ENCODE measurements at places on chromosomes 3 and 15. TPM values are rescaled to one million over a fixed set of nuclear protein-coding genes. Genes with fewer than 3 reads are reported as not detected.

Gene IL12A
- 7.8 TPM for total RNA-seq

Gene LMAN1L
- total RNA-seq: 2.2 TPM

Gene SMCO1
- not detected for total RNA-seq

Gene ALDH1L1
- total RNA-seq: not detected

Gene GOLGA6A
- total RNA-seq: not detected

Gene DAZL
- total RNA-seq: not detected

Gene BFSP2
- total RNA-seq: 1.3 TPM

Gene TBCCD1
- 11.9 TPM for total RNA-seq

Measured in activated B cell treated with CpG ODN at 0.5 μM for 24 hours (primary cell).